ENCODE measurements at places on chromosomes 7 and 10.

- no peaks in the 10 kb centered on the region for H3K27me3 ChIP-seq
- H3K36me3 ChIP-seq, result no peaks in the 10 kb centered on the region
- peaks cover 3% of the 10 kb centered on the region for H3K4me1 ChIP-seq
- H3K4me3 ChIP-seq, result no peak overlapping the region
Measured at GRCh38 chr10:106957823-106958588, 206.5 kb downstream of the SORCS1 start.

DNA sequence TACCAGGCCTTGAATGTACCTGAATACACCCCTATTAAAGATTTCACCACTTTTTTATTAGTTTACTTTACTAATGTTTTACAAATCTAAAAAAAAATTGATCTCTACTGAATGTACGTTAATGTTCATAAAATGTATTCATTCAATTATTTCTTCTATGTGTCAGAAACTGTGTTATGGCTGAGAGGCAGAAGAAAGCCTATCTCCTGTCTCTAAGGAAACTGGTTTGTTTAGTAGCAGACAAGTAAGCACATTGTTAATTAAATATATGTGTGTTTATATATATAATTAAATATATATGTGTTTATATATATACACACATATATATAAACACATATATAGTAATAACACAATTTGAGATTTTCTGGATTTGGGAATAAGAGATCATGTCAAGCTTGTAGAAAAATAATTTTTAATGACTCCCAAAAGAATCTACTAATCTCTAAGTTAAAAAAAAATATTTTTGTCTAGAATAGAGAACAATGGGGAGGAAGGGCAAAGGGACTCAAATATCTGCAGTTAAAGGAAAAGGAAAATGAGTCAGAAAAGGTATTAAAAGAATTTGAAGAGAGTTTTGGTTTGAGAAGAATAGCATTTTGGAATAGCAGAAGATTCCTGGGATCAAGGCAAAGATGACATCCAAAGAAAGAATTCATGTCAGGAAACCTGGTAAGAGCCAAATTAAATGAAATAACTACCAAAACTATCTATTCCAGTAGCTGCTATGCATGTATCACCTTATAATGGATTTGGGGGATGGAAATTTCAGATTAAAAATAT lies 92.1 kb downstream of the CH25H start:
- no peaks in the 10 kb centered on the region for H3K27me3 ChIP-seq
- no peak overlapping the region for H3K4me3 ChIP-seq
- no peak for DNase-seq
- H3K36me3 ChIP-seq, result no peaks in the 10 kb centered on the region

GRCh38 chr7:108499566-108499965 lies 26.4 kb downstream of the PNPLA8 start:
- no peaks in the 10 kb centered on the region for H3K27me3 ChIP-seq
- H3K27ac ChIP-seq, result no peak overlapping the region
- no peaks in the 10 kb centered on the region for H3K36me3 ChIP-seq
- no peaks in the 10 kb centered on the region for H3K4me1 ChIP-seq
- no peak for DNase-seq

- peaks cover 34% of the 10 kb centered on the region for H3K36me3 ChIP-seq
- H3K4me3 ChIP-seq, result no peak overlapping the region
- DNase-seq, result no peak
- H3K4me1 ChIP-seq, result no peaks in the 10 kb centered on the region
Measured at GRCh38 chr7:100023526-100023925, 8.1 kb downstream of the ZKSCAN1 start.

DNA sequence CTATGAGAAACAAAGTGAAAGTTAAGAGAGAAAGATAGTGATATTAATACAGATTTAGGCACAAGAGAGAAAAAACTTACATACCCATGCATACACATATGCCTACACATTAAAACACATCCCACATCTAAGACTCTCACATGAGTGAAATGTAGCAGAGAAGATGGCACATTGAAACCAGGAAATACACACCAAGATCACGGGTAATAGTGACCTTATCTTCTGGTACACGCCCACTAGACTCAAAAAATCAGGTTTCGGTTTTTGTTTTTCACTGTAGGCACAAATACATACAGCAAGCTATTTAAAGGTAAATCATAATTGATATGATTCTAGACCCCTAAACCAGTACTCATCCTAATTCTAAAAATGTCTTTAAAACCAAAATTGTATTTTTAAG lies 225.2 kb upstream of the TAC1 start:
- no peaks in the 10 kb centered on the region for H3K4me1 ChIP-seq
- H3K36me3 ChIP-seq, result no peaks in the 10 kb centered on the region
- DNase-seq, result no peak
- H3K27me3 ChIP-seq, result no peaks in the 10 kb centered on the region

- peaks cover 2% of the 10 kb centered on the region for H3K4me1 ChIP-seq
- DNase-seq, result no peak
- H3K36me3 ChIP-seq, result no peaks in the 10 kb centered on the region
- no peak overlapping the region for H3K4me3 ChIP-seq
Measured at GRCh38 chr10:49094646-49095045, 20.7 kb downstream of the VSTM4 start.

DNA sequence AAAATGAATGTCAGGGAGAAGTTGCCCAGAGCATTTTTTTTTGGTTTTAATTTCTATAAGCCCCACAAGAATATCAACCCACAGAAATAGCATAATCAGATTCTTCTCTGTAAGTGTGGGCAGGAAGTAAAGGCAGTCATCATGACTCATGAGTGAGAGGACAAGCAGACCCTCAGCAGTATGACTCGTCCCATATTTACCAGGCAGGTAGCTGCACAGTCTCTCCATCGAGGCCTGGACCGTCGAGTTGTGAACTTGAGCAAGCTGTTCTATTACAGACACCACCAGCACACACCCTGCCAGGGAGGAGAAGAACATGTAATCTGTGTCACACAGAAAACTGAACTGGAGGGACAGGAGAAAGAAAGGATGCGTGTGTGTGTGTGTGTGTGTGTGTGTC lies 37.8 kb downstream of the AOAH start:
- H3K27ac ChIP-seq, result no peak overlapping the region
- no peaks in the 10 kb centered on the region for H3K27me3 ChIP-seq
- no peaks in the 10 kb centered on the region for H3K36me3 ChIP-seq

GRCh38 chr7:137399827-137400823 lies 56.6 kb upstream of the PTN start:
- H3K4me3 ChIP-seq, result no peak overlapping the region
- no peaks in the 10 kb centered on the region for H3K4me1 ChIP-seq
- no peaks in the 10 kb centered on the region for H3K36me3 ChIP-seq
- no peak for DNase-seq

DNA sequence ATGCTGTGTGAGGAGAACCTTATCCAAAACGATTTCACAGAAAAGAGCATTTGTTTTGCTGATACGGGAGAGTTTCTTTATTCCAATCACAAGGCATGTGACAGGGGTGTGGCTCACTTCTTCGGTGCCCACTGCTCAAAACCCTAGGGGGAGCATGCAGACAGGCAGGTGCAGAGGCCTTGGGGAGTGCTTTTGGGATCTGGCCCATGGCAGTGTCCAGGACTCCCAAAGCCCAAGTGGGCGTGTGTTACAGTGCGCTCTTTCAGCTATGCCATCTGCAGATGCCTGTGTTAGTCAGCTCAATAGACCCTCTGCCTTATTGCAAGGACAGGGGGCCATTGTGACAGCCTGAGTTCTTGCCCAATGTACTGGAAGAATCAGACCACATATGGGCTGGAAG lies 94.8 kb downstream of the CSTF2T start:
- H3K27ac ChIP-seq, result no peak overlapping the region
- no peaks in the 10 kb centered on the region for H3K36me3 ChIP-seq
- DNase-seq, result no peak
- no peaks in the 10 kb centered on the region for H3K4me1 ChIP-seq
- no peak overlapping the region for H3K4me3 ChIP-seq
- no peaks in the 10 kb centered on the region for H3K27me3 ChIP-seq

DNA sequence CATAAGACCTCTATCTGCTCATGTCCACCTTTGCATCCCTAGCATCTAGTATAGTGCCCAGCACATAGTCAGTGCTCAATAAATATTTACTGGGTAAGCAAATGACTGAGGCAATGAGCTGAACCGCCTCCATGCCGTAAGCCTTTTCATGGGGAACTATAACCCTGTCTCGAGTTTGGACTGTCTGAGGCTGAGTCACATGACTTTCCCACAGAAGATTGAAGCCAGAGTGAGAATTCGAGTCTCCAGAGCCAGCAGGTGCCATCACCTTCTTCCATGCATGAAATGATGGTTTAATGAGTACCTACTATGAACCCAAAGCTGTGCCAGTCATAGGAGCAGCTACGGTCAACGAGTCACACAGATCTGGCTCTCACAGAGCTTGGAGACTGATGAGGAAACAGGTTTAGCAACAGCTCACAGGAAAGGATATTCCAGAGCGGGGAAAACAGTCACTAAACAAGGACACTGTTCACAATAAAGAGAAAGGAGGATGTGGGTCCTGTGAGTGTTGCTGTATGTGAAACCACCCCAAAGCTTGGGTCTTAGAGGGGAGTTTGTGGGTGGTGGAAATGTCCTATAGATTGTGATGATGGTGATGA lies 75.2 kb downstream of the TEX36 start:
- no peaks in the 10 kb centered on the region for H3K27me3 ChIP-seq
- H3K4me3 ChIP-seq, result no peak overlapping the region
- H3K4me1 ChIP-seq, result no peaks in the 10 kb centered on the region
- H3K36me3 ChIP-seq, result no peaks in the 10 kb centered on the region
- DNase-seq, result no peak

- H3K4me1 ChIP-seq, result peaks cover 2% of the 10 kb centered on the region
- H3K27me3 ChIP-seq, result no peaks in the 10 kb centered on the region
- no peak overlapping the region for H3K27ac ChIP-seq
- no peak for DNase-seq
- H3K36me3 ChIP-seq, result no peaks in the 10 kb centered on the region
- H3K4me3 ChIP-seq, result no peak overlapping the region
Measured at GRCh38 chr10:128526791-128527375, 400.7 kb upstream of the MKI67 start.

DNA sequence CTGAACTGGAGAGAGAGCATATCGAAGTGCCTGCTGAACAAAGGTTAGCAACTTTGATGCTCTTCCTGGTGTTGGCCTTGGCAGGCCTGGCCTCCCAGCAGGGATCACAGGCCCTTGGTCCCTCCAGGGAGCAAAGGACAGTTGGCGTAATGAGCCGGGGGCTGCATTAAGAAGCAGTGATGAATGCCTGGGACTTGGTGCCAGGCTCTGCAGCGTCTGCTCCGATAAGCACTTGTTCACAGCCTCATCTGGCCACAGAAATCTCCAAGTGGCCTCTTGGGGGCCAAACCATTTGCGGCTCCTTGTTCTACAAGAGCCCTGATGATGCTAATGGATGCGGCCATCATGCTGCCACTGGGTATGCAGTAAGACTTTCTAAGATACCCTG lies 31.8 kb downstream of the CRHR2 start:
- H3K4me1 ChIP-seq, result no peaks in the 10 kb centered on the region
- DNase-seq, result no peak

GRCh38 chr10:42939237-42939636 lies 137.6 kb upstream of the RET start:
- H3K27ac ChIP-seq, result no peak overlapping the region
- peaks cover 8% of the 10 kb centered on the region for H3K27me3 ChIP-seq
- H3K4me1 ChIP-seq, result no peaks in the 10 kb centered on the region
- H3K4me3 ChIP-seq, result no peak overlapping the region
- no peaks in the 10 kb centered on the region for H3K36me3 ChIP-seq
